ENCODE measurements at places on chromosomes 2 and 18. TPM values are rescaled to one million over a fixed set of nuclear protein-coding genes. Genes with fewer than 3 reads are reported as not detected.

The VWC2L gene
- total RNA-seq = not detected

The THSD7B gene
- total RNA-seq = not detected

The PARD6G gene
- 3.4 TPM for total RNA-seq

The IWS1 gene
- 46.9 TPM for total RNA-seq

The SAG gene
- not detected for total RNA-seq

The DGKD gene
- 52.0 TPM for total RNA-seq

The EFEMP1 gene
- 40.4 TPM for total RNA-seq

The PLA2R1 gene
- total RNA-seq = 2.7 TPM

The DSG4 gene
- not detected for total RNA-seq

The LCT gene
- not detected for total RNA-seq

The VAMP5 gene
- total RNA-seq = 0.31 TPM

The LYPD1 gene
- 12.0 TPM for total RNA-seq

The UPP2 gene
- total RNA-seq = not detected

The LYG1 gene
- total RNA-seq = 2.4 TPM

The PASK gene
- 8.2 TPM for total RNA-seq

The SERPINB13 gene
- total RNA-seq = not detected

The TBR1 gene
- not detected for total RNA-seq

The SPEG gene
- 10.2 TPM for total RNA-seq

The PUM2 gene
- total RNA-seq = 40.4 TPM

The DSG2 gene
- 69.7 TPM for total RNA-seq

The UGT1A5 gene
- total RNA-seq = not detected

The FOXD4L1 gene
- total RNA-seq = 0.37 TPM

The MFSD2B gene
- 0.20 TPM for total RNA-seq

The C2orf80 gene
- total RNA-seq = not detected

The ALK gene
- not detected for total RNA-seq

The PMAIP1 gene
- 12.9 TPM for total RNA-seq

The NEU2 gene
- total RNA-seq = not detected

The GPAT2 gene
- total RNA-seq = not detected

The AQP4 gene
- not detected for total RNA-seq

The TMEM178A gene
- not detected for total RNA-seq

The KCNK3 gene
- total RNA-seq = 0.84 TPM

The LAMA3 gene
- 51.0 TPM for total RNA-seq

The OSR1 gene
- 5.8 TPM for total RNA-seq

The SEC11C gene
- total RNA-seq = 57.1 TPM

The GREB1L gene
- 1.6 TPM for total RNA-seq

The EFHD1 gene
- 1.8 TPM for total RNA-seq
